Activated T-cell treated with anti-CD3 and anti-CD28 coated beads, Interleukin-2, amount 50 U/mL, for 24 hours (primary cell): ENCODE measurements at places on chromosomes 7 and 10.

- DNase-seq: peak; percentile 73
These were observed 1.3 kb downstream of the ZNRF2 start for GRCh38 chr7:30285536-30286284.

GRCh38 chr7:22698767-22699166, 28.2 kb upstream of the IL6 start:
- DNase-seq: no peak

- no peak for DNase-seq
These were observed 163.4 kb downstream of the RAPGEF5 start for GRCh38 chr7:22193450-22193983.

- no peak for DNase-seq
These were observed 205.2 kb upstream of the PDE1C start for GRCh38 chr7:32275216-32276009.

DNA sequence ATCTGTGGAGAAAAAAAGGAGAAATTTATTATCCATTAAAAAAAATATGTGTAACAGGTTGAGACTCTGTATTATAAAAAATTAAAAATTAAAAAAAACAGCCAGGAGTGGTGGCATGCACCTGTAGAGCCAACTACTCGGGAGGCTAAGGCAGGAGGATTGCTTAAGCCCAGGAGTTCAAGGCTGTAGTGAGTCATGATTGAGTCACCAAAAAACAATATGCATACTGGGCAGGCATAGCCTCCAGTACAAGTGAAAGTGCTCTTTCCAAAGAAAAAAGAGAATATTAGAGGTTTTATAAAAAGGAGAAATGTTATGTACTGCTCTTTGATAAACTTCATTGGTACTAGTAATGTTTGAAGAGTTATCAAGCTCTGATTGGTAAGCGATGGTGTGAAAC, 647.1 kb upstream of the ZWINT start:
- DNase-seq: no peak

DNA sequence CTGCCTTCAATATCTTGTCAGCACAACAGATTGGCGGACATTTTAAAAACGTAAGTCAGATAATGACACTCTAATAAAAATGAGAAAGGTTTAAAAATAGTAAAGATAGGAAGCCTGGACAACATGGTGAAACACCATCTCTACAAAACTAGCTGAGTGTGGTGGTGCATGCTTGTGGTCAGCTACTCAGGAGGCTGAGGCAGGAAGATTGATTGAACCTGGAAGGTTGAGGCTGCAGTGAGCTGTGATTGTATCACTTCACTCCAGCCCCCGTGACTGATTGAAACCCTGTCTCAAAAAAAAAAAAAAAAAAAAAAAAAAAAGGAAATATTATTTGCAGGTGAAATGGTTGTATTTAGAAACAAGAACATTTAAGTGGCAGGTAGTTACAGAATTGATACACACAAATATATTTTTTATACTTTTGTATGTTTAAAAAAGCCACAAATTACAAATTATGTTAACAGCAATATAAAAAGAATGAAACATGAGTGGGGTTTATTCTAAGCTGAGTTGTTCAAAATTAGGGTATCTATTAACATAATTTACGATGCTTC, 141.9 kb downstream of the ADK start:
- no peak for DNase-seq

- DNase-seq: no peak
These were observed 13.8 kb downstream of the STK32C start for GRCh38 chr10:132293813-132294520.

DNA sequence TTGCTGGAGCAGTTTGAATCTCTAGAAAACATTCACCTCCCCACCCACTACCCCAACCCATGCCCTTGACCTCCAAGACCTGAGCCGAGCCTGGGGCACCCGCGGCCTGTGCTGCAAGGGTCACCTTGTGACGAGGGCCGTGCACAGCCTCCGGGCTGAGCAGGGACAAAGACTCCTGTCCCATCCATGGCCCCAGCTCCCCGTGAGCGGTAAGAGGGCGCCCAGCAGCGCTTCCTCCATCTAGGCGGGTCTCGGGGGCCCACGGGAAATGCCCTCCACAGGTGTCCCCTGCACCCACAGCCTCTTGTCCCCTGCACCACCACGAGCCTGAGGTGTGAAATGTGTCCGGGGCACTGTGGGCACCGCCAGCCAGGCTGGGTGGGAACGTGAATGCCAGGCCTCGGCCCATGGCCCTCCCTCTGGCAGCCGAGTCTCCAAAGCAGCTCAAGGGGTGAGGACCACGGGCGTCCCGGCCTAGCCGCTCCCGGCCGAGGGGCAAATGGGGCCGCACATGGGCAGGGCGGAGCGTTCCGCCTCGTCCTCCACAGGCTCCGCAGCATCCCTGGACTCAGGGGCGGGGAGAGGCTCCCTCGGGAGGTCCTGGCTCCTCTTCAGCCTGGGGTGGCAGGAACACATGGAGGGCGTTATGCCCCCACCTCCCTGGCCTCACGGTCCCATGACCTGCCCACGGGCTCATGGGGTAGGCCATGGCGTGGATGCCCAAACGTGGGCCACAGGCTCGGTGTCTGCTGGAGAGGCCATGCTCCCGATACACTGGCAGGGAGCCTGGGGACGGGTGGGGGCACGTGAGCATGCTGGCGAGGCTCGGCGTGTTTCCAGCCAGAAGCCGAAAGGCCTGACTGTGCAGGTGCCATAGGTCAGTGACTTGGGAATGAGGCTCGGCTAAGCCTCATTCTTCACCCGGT, 21.1 kb downstream of the DPYSL4 start:
- DNase-seq: no peak

- no peak for DNase-seq
These were observed 39.8 kb downstream of the MINDY4 start for GRCh38 chr7:30810986-30811385.

GRCh38 chr10:3465406-3465891, 292.9 kb upstream of the PITRM1 start:
- DNase-seq: no peak

- DNase-seq: no peak
These were observed 11.4 kb upstream of the TMEM26 start for GRCh38 chr10:61464461-61465170.

DNA sequence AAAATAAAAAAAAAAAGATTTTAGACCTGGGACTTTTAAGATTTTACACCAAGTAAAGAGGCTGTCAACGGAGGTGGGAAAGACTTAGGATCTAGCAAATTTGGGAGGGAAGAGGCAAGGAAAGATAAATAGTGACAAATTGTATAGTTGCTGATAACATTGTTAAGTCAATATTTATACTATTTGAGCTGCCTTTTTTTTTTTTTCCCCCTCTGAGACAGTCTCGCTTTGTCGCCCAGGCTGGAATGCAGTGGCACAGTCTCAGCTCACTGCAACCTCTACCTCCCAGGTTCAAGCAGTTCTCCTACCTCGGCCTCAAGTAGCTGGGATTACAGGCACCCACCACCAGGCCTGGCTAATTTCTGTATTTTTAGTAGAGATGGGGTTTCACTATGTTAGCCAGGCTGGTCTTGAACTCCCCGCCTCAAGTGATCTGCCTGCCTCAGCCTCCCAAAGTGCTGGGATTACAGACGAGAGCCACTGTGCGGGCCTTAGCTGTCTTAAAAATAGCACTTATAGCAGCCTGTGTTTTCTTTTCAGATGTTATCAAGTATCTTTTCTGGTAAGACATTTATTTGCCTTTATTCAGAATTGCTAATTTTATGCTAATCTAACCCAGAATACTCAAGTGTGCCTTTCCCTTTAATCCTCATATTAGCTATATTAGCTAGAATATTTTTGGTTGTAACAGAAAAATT, 94.5 kb downstream of the MMRN2 start:
- DNase-seq: no peak

GRCh38 chr7:98249106-98249505, 2.9 kb downstream of the TECPR1 start:
- DNase-seq: no peak

DNA sequence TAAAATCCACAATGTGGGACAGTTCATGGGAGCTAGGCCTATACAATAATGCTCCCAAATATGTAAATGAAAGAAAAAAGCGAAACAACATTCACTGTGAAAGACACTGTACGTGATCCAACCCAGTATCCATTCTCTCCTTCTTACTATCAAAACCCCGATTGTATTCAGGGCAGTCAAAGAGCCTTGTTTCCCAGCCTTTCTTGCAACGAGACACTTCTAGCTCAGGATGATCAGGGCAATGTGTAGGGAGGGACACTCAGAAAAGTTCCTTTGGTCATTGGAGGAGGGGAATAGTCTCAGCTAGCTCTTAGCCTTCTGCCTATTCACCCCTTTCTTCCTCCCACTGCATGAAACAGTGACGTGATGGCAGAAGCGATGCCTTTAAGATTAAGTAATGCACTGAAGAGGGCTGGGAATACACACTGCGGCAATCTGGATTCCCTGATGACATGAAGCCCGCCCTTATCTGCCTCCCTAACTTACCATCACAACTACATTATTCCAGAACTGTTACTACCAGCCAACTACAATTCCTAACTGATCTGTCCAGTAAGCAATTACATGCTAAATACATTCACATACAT, 27.3 kb downstream of the UBE2H start:
- DNase-seq: no peak

- DNase-seq: no peak
These were observed 163.8 kb upstream of the PRSS1 start for GRCh38 chr7:142585425-142585824.

DNA sequence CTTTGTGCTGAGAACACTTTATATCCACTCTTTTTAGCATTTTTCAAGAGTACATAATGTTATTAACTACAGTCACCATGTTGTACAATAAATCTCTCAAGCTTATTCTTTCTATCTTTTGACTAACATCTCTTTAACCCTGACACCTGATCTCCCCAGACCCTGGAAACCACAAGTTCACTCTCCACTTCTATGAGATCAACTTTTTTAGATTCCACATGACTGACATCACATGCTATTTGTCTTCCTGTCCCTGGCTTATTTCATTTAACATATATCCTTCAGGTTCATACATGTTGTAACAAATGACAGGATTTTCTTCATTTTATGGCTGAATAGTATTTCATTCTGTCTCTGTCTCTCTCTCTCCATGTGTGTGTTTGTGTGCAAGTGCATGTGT, 15.5 kb downstream of the SLC13A1 start:
- no peak for DNase-seq

- no peak for DNase-seq
These were observed 40.0 kb upstream of the INSIG1 start for GRCh38 chr7:155257482-155258225.

DNA sequence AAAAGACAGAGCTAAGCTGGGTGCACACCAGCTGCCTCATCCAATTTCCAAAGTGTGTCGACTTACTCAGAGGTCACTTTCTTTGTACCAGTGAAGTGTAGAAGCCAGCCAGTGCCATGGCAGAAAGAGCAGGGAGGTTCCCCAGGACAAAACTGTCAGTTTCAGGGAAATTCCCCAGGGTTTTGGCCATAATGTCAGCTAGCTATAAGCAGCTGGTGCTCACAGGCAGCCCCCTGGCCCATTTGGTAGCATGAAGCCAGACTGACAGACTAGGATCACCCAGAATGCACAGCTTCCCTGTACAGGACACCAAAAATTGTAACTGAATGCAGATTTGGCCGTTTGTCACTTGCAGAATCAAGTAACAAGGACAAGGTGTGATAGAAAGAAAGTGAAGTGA, 28.6 kb downstream of the MRPL32 start:
- DNase-seq: no peak

GRCh38 chr7:129829737-129830631, 122.8 kb downstream of the UBE2H start:
- peak; percentile 63 for DNase-seq

DNA sequence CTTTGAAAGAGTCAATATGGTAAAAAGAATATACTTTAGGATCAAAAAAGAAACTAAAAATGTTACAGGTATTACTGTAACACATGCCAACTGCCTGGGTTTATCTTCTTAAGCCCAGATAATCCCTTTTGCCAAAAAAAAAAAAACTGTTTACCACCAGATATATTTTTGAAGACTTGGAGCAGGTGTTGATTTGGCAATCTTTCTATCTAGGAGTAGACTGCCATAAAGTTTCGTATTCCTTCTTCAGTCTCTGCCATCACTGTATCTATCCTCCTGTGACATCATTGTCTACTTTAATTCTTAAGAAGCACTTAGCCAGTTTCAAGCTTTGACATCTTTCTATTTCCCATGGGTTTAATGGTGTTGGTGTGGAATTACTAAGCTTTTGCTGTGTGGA, 161.0 kb downstream of the ST7 start:
- DNase-seq: no peak

DNA sequence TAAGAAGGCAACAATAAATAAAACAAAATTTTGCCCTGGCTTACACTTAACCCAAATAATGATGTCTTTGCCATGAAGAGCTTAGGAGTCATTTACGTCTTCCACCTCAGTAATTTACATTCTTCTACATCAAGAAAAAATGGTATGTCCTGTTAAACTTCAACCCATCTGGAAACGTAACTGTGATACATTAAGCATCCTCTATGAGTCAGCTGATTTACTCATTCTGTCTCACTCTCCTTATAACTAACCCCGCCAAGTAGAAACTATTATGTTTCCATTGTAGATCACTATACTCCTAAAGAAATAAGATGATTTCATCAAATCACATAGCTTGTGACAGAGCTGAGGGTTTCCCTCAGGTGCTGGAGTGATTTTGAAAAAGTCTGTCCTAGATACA, 330.7 kb downstream of the CDC14C start:
- DNase-seq: no peak

DNA sequence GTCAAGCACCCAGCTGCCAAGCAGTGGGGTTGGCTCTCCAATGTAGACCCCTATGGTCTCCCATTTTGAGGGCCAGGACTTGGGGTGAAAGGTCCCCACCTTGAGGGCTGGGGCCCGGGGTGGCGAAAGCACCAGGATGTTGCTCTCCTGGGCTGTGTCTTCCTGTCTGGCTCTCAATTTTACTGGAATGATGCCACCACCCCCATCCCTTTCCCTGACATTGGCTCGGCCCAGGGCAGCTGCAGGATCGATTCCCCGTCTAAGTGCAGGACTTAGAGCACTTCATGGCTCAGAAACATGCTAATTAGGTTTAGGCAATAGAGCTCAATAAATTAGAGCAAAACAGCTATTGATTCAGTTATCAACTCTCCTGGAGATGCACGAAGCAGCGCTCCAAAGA, 27.0 kb upstream of the HSPA12A start:
- no peak for DNase-seq

- DNase-seq: no peak
These were observed 88.9 kb downstream of the GTF2IRD1 start for GRCh38 chr7:74542558-74543117.

GRCh38 chr7:25711940-25712339, 440.1 kb upstream of the NFE2L3 start:
- no peak for DNase-seq
